ENCODE measurements at places on chromosomes 4 and X. TPM values are rescaled to one million over a fixed set of nuclear protein-coding genes. Genes with fewer than 3 reads are reported as not detected.

DNA sequence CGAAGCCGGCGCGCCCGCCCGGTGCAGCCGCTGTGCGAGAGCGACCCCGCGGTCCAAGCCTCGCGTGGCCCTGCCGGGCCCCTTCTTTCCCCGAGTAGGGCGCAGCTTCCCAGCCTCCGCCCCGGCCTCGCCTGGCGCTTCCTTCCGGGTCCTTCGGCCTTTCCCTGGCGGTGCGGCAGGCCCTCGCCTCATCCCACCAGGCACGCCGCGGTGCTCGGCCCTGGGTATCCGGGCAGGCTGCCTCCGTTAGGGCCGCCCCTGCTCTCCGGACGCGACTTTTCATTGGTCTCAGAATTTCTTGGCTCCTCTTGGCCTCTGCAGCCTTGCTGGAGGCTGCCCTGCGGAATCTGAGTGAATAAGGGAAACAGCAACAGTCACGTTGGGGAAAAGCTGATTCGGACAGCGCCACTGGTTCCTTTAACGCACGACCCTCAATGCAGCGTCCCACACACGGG, 429 bp downstream of the UVSSA start:
- H3K4me1 ChIP-seq: peaks cover 24% of the 10 kb centered on the region
- no peaks in the 10 kb centered on the region for H3K27me3 ChIP-seq
- H3K27ac ChIP-seq: peak overlapping the region; percentile 91

DNA sequence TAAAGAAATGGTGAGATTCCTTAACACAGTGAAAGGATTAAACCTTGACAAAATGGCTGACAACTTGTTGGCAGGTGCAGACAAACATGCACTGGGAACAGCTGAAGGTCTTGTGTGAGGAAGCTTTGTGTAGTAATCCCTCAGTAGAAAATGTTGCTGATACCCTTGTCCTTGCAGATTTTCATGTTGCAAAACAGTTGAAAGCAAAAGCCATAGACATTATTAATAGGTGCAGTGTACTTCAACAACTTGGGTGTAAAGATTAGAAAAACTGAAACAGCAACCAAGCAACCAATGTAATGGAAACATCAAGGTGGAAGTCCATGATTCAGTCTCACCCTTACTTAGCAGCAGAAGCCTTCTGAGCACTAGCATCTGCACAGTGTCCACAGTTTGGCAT, 29.8 kb downstream of the UGT2B7 start:
- H3K27me3 ChIP-seq: no peaks in the 10 kb centered on the region
- H3K4me1 ChIP-seq: no peaks in the 10 kb centered on the region
- H3K27ac ChIP-seq: no peak overlapping the region

DNA sequence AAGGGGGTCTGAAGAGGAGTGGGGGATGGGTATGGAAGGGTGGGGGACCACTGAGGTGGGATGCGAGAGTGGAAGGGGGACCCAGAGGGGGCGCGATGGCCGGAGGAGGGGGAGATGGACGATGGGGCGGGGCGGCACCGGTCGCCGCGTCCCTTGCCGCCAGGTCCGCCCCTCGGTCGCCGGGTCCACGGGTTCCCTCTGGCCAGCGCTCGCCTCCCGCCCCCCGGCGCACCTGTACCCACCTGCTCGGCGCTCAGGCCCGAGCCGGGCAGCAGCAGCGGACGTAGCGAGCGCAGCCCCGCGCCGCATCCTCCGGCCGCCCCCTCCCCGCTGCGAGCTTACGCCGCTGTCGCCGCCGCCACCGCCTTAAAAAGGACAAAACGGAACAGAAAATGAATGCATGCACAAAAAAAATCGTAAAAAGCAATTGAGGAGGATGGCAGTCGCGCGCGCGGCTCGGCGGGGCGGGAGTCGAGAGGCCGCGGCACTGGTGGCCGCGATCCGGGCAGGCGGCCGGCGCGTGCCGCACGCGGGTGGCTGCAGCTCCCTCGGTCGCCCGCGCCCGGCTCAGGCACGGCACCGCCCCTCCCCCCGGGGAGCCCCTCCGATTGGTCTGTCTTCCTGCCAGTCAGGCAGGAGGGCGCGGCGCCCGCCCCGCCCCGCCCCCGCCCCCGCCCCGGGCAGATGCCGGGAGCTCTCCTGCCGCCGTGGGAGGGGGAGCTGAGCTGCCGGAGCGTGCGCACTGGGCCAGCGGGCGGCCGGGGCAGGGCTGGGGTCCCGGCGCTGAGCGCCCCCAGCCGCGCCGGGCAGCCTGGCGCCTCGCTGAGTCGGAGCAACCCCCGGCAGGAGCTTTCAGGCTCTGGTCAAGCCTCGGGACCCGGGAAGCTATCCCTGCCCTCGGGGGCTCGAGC, at the start of gene JAKMIP1:
Gene JAKMIP1 (minus strand): TSS at position 539 of the 911 bp plus-strand sequence. CDS start 87,699 bp downstream, outside the sequence.
- peak; percentile 56 for DNase-seq
- H3K36me3 ChIP-seq: no peaks in the 10 kb centered on the region
- H3K4me3 ChIP-seq: peak within 1 kb of the TSS; percentile 43
- peaks cover 6% of the 10 kb centered on the region for H3K27me3 ChIP-seq
- H3K27ac ChIP-seq: no peak within 1 kb of the TSS

GRCh38 chr4:157314906-157315305, 94.4 kb downstream of the GRIA2 start:
- no peaks in the 10 kb centered on the region for H3K27me3 ChIP-seq
- no peaks in the 10 kb centered on the region for H3K36me3 ChIP-seq
- no peak for DNase-seq
- H3K4me1 ChIP-seq: no peaks in the 10 kb centered on the region
- H3K4me3 ChIP-seq: no peak overlapping the region
- H3K27ac ChIP-seq: no peak overlapping the region

DNA sequence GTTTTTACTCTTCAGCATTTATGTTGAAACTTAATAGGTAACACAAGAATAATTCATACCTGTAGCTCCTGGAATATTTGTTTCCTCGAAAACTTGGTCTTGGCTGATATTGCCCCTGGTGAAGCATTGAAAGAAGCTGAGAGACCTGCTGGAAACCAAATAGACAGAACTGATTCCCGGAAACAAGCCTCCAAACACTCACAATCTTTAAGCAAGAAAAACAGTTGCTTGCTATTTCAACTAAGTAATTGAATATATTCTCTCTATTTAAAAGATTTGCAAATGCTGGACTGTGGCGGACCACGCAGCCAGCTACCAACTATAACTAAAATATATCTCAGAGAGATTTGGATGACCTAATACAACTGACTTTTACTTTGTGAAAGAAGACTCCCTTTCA, 3.6 kb downstream of the PCDH18 start:
- H3K4me1 ChIP-seq: no peaks in the 10 kb centered on the region
- H3K27ac ChIP-seq: no peak overlapping the region
- no peak for DNase-seq
- H3K36me3 ChIP-seq: no peaks in the 10 kb centered on the region

DNA sequence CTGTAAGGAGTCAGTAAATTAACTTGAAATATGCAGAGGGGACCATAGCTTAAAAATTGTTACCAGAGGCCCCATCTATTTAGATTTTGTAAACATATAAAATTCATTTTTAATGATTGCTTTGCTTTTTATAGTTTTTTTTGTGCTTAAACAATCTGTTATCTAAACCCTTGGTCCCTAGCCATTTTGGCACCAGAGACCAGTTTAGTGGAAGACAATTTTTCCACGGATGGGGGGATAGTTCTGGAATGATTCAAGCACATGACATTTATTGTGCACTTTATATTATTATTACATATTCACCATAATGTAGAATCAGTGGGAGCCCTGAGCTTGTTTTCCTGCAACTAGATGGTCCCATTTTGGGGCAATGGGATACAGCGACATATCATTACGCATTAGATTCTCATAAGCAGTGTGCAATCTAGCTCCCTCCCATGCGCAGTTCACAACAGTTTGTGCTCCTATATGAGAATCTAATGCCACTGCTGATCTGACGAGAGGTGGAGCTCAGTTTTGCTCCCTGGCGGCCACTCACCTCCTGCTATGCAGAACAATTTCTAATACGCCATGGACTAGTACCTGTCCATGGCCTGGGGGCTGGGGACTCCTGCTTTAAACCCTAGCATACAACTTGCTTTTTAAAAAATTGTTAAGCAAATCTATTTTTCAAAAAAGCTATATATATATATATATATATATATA, 5.9 kb downstream of the ZXDA start:
- no peaks in the 10 kb centered on the region for H3K27me3 ChIP-seq
- DNase-seq: no peak
- no peaks in the 10 kb centered on the region for H3K36me3 ChIP-seq
- H3K4me1 ChIP-seq: no peaks in the 10 kb centered on the region
- no peak overlapping the region for H3K4me3 ChIP-seq

GRCh38 chrX:20718592-20719380, 452.1 kb upstream of the RPS6KA3 start:
- no peak overlapping the region for H3K27ac ChIP-seq
- DNase-seq: no peak
- no peaks in the 10 kb centered on the region for H3K36me3 ChIP-seq
- no peak overlapping the region for H3K4me3 ChIP-seq
- no peaks in the 10 kb centered on the region for H3K4me1 ChIP-seq

DNA sequence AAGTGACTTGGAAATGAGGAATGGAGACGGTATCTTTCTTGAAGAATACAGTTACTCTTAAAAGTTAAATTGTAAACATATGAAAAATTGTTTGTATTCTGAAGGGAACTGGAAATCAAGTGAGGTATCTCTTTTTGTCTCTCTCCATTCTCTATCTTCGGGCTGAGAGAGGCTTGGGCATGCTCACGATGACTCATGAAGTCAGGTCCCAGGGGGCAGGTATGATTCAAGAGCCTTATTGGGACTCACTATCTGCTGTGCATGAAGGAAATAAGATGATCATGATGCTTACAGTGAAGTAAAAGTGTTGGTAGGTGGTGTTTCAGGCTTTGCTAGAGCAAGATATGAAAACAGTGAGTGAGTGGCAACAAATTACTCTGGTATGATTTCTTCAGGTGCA, 200.4 kb upstream of the PITX2 start:
- H3K27me3 ChIP-seq: no peaks in the 10 kb centered on the region
- H3K4me1 ChIP-seq: no peaks in the 10 kb centered on the region
- no peak overlapping the region for H3K4me3 ChIP-seq
- no peak for DNase-seq
- no peaks in the 10 kb centered on the region for H3K36me3 ChIP-seq
- H3K27ac ChIP-seq: no peak overlapping the region

- no peaks in the 10 kb centered on the region for H3K4me1 ChIP-seq
- no peaks in the 10 kb centered on the region for H3K27me3 ChIP-seq
- no peak overlapping the region for H3K27ac ChIP-seq
- no peak overlapping the region for H3K4me3 ChIP-seq
- no peak for DNase-seq
These were observed 212.5 kb downstream of the PRDM5 start for GRCh38 chr4:120709991-120710390.

- H3K27me3 ChIP-seq: peaks cover 5% of the 10 kb centered on the region
- H3K27ac ChIP-seq: no peak overlapping the region
- no peak overlapping the region for H3K4me3 ChIP-seq
- no peaks in the 10 kb centered on the region for H3K4me1 ChIP-seq
These were observed 118.4 kb downstream of the FAM53A start for GRCh38 chr4:1565598-1566295.

DNA sequence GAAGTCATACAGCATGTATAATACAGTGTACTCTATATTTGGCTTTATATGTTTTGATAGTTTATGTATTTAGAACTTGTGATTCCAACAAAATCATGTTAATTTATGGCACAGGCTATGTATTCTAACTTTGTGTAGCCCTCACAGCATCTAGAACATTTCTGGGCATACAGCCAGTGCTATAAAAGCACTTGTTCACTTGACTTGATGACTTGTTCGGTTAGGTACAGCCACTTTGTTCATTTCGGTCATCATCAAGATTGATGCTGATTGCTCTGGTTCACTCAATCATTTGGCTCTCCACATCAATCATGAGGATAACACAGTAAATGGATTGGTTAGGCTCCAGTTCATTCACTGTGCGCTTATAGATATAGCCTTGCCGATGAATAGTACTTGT, 97.6 kb upstream of the IRS4 start:
- no peak for DNase-seq
- H3K27ac ChIP-seq: no peak overlapping the region
- H3K36me3 ChIP-seq: no peaks in the 10 kb centered on the region
- H3K4me3 ChIP-seq: no peak overlapping the region
- no peaks in the 10 kb centered on the region for H3K4me1 ChIP-seq
- no peaks in the 10 kb centered on the region for H3K27me3 ChIP-seq

DEFB131A gene
- not detected for total RNA-seq

MAGIX gene
- total RNA-seq: 2.1 TPM

UGT2A2 gene
- total RNA-seq: not detected

SPARCL1 gene
- total RNA-seq: not detected

SPIN3 gene
- total RNA-seq: 24.2 TPM

PABPC1L2A gene
- total RNA-seq: not detected

GK gene
- 41.1 TPM for total RNA-seq

GPC3 gene
- total RNA-seq: 0.65 TPM

Data from naive thymus-derived CD4-positive, alpha-beta T cell (primary cell).